CD4-positive, alpha-beta T cell treated with Interleukin-2 at 100 ng/mL for 4 hours (primary cell): ENCODE measurements at places on chromosomes 7 and 10.

DNA sequence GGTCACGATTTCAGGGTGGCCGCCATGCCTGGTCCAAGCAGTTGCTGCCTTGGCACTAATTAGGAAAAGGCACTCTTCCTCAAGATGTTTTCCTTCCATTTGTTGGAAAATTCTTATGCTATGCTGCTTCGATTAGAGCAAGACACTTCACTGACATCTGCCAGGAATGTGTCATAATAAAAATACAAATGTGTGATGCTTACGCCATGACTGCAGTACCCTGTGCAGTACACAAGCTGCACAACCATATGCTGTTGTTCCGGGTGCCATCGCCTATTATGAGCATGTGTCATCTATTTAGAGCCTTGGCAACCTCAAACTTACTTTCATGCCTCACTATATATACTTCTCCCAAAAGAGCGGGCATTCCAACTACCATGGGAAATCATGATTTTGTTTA is 14.9 kb upstream of the MPP7 start:
- DNase-seq: no peak

GRCh38 chr7:155190688-155191087 is 107.0 kb upstream of the INSIG1 start:
- DNase-seq: peak; percentile 63

GRCh38 chr7:147496209-147496608 is 1094.4 kb upstream of the C7orf33 start:
- DNase-seq: no peak

GRCh38 chr7:96322847-96323461 is 1.1 kb upstream of the SLC25A13 start:
- no peak for DNase-seq

GRCh38 chr7:115368998-115369397 is 447.1 kb downstream of the MDFIC start:
- DNase-seq: no peak

DNA sequence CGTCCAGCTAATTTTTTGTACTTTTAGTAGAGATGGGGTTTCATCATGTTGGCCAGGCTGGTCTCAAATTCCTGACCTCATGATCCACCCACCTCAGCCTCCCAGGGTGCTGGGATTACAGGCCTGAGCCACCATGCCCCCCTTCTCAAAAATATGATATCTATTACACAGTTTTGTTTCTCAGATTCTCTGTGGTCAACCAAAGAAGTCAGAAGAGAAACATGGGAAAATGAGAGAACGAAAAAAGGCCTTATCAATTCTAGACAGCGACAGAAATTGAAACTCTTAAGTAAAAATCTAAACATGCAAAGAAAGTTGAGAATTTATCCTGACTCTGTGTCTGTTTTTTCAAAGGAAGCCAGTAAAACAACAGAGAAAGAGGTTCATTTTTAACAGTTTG is 283.8 kb upstream of the PLXDC2 start:
- DNase-seq: no peak

- no peak for DNase-seq
These were observed 18.8 kb downstream of the ANXA11 start for GRCh38 chr10:80186364-80187012.

- DNase-seq: no peak
These were observed 567.5 kb downstream of the POM121L12 start for GRCh38 chr7:53602817-53603418.

DNA sequence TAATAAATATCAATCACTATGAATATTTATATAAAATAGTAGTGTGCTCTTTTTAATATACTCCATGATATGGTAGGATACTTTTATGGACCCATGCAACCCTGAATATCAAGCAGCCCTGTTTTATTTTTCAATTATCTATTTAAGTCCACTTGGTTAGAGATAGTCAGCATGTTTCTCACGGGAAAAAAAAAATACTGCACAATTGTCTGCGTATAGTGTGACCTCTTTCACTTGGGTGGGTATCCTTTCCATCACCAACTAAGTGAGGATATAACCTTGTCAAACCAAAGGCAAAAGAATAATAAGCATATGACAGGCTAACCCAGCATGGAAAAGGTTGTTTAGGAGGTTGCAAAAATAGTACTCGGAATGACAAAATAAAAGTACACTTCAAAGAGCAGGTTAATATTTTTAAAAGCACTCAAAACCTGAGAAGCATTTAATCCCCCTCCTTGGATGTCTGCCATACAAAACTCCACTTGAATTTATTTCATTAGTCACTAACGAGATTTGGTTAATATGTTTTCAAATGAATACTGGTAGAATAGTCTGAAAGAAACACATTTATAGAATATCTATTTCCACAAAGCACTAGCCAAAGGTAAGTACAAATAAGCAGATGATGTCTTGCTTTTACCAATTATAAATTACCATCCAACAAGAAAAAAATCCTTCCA is 76.5 kb downstream of the IMMP2L start:
- DNase-seq: no peak

DNA sequence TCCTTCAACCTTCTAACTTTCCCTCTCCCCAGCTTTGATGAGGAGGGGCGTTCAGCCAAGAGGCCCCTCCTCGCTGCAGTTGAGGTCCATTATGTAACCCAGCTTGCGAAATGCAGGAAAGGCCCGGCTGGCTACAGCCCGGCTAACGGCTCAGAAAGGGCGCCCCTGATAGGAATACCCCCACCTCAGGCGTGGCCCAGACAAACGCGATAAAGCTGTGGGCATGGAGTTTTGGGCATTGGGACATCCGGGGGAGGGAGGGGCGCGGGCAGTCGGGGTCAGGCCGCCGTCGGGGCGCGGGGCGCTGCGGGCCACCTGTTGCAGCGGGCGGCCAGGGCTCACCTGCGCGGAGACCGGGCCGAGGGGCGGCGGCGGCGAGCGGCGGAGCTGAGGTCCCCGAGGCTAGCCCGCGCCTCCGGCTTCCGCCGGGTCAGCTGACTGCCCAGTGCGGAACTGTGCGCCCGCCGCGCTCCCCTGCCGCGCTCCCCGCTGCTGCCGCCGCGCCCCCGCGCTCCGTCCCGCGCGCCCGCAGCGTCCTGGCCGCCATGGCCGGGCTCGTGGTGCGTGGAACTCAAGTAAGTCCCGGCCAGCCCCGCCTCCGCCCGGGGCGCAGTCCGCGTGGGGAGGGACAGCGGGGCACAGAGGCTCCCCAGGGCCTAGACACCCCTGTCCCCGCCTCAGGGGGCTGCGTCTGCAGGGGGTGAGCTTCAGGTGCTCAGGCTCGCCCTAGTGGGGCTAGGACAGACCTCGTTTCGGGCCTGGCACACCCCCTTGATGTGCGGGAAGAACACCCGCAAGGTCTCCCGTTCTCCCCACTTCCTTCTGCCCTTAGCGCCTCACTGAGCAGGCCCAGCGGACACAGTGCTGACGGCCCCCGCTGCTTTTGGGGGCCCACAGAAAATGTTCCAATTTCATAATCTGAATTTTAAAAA is at the start of gene LRMDA:
Gene LRMDA (plus strand): TSS at position 445 of the 932 bp plus-strand sequence.
- no peak for DNase-seq

GRCh38 chr10:58919927-58920654 is 256.4 kb upstream of the PHYHIPL start:
- DNase-seq: no peak

GRCh38 chr10:103829838-103830465 is 25.4 kb downstream of the SH3PXD2A start:
- no peak for DNase-seq

- no peak for DNase-seq
These were observed 351.9 kb downstream of the CXCL12 start for GRCh38 chr10:44033008-44033407.

GRCh38 chr7:91846436-91846835 is 34.1 kb downstream of the MTERF1 start:
- DNase-seq: no peak

- no peak for DNase-seq
These were observed 68.8 kb upstream of the INSIG1 start for GRCh38 chr7:155228894-155229293.

DNA sequence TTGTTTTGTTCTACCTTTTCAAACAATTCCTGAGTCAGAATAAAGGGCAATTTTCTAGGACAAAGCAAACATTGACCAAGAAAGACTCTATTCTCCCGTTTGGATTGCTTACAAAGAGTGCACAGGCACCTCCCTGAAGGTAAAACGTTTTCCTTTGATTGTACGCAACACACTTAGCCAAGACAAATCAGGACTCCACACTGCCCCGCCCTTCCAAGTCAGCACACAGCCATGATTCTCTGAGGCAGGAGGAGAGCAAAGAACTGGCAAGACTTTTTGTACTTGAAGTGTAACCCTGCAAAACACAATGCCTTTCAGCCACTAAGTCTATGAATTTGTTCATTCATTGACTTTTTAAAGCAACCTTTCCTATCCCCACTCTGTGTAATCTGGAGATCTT is 85.0 kb upstream of the FAM180A start:
- no peak for DNase-seq
